ENCODE measurements at places on chromosomes 13 and 19. TPM values are rescaled to one million over a fixed set of nuclear protein-coding genes. Genes with fewer than 3 reads are reported as not detected.

DNA sequence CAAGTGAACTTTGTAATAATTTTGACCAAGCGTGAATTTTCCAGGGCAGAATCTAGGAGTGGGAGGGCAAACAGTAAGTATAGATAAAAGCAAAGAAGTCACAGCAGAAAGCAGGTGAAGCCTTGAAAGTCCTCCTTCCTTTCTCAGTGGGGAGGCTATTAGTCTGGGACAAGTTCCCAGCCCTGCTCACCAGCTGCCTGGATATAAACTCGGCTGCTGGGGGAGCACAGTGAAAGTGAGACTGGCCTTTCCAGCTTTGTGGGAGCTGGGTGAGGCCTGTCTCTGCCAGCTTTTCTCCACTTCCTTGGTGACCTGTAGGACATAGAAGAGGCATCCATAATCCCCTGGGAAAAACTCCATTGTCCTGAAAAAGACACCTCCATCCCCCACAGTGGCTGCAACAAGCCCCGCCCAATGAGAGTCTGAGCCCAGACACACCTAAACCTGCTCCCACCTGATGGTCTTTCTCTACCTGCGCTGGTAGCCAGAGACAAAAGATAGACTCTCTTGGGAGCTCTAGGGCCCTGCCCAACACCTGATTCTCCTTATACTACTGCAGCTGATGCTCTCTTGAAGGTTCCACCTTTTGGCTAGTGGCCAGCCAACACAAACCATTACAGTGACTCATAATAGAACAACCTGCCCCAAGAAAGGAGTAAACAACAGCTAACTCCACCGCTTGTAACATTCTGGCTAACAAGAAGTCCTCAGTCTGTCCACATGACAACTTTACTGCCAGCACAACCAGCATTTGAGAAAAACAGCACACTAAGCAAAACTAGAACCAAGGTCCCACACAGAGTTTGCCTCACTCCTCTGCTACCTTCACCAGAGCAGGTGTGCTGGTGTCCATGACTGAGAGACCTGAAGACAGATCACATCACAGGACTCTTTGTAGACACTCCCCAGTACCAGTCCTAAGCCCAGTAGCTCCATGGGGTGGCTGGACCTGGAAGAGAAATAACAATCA is 252.2 kb upstream of the SLITRK6 start:
- DNase-seq, result no peak

The SIGLEC5 gene
- polyA plus RNA-seq, result not detected

GRCh38 chr19:52296773-52297600 is at the start of gene ZNF480:
Gene ZNF480 (plus strand): TSS chr19:52297169. CDS start chr19:52300413, 3,244 bp downstream.
- DNase-seq, result peak; percentile 73

DNA sequence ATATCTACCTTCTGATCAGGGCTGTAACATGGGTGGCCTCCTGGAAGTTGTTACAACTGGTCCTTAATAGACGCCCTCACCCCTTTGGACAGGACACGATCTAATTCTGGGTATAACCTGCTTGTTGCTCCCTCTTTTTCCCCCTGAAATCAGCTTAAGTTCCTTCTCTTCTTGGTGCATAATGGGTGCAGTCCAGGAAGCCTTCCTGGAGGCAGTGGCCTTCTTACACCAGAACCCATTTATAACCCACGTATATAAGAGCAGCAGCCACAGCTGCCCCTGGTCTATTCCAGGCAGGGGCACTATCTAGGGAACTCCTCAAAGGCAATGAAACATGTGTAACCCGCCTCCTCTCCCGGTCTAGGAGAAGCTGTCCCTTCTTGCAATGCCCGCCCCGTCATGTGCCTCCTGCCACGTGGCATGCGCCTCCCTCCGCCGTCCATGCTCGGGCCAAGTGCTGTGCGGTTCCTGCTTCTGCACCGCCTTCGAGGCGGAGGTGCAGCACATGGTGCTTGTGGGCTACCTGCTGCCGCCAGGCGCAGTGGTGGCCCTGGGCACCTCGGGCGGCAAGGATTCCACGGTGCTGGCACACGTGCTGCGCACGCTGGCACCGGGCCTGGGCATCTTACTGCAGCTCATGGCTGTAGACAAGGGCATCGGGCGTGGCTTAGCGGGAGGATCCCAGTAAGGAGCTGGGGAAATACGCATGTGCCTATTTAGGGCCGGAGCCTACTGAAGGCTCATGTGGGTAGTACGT is 27.3 kb downstream of the ZNF175 start:
- DNase-seq, result no peak

The CFAP97D2 gene
- not detected for polyA plus RNA-seq

- DNase-seq, result no peak
Measured at GRCh38 chr13:26759249-26759906, 1.2 kb downstream of the GPR12 start.

DNA sequence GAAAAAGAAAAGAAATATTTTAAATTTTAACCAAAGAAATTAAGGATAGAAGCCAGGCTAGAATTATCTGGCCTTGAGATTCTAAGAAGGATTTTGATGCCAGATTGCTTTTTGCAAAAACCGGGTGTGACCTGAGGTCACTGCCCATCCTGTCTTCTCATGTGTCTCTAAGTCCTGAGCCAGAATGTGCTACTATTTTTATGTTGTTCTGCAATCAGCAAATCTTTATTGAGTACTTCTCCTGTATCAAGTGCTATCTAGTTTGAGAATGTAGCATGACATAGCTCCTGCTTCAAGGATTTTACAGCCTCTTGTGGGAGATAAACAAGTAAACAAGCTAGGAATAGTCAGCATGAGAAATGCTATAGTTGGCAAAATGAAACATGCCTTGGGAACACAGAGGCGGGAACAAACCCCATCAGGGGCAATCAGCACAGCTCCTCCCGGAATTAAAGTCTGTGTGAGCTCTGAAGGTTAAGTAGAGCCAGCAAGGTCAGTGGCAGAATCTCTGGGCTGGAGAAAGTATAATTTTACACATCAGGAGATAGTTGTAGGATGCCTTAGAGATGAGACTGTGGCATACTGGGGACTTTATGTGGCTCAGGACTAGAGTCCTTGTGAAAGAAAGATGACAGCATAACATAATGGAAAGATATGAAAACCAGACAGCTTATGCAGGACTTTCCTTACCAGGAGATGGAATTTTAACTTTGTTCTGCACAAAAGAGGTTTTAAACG is 899.5 kb upstream of the SLC10A2 start:
- DNase-seq, result no peak

DNA sequence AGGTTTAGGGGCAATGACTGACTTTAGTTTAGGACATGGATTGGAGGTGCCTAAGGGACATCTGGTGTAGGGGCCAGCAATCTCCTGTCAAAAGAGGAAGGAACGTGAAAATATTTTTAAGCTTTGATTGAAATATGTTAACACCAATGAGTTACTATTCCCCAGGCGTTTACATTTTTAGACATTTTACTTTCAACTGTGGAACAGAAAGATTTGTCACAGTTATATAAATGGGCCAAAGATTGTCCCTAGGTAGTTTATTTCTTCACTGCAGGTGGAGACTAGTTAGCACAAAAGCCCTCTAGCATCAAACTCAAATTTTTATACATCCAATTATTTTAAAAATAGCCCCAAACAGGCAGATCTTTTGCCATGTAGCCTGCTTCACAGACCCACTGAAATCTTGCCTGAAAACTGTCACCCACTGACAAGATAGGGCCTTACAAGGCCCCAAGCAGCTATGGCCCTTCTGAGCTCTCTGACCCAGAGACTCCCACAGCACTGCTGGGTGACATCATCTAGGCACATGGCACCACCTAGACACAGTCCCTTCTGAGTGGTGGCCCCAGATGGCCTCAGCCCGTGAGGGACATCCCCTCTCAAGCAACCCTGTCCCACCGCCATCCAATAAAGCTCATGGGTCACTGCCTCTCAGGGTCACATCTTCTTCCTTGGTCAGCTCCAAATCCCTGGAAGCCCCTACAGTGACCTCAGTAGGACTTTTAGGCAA is 64.8 kb upstream of the DOCK9 start:
- no peak for DNase-seq

- no peak for DNase-seq
Measured at GRCh38 chr19:15426485-15427349, 7.9 kb upstream of the AKAP8L start.

The HNRNPM gene
- 249 TPM for polyA plus RNA-seq

The BRCA2 gene
- polyA plus RNA-seq, result 2.1 TPM

DNA sequence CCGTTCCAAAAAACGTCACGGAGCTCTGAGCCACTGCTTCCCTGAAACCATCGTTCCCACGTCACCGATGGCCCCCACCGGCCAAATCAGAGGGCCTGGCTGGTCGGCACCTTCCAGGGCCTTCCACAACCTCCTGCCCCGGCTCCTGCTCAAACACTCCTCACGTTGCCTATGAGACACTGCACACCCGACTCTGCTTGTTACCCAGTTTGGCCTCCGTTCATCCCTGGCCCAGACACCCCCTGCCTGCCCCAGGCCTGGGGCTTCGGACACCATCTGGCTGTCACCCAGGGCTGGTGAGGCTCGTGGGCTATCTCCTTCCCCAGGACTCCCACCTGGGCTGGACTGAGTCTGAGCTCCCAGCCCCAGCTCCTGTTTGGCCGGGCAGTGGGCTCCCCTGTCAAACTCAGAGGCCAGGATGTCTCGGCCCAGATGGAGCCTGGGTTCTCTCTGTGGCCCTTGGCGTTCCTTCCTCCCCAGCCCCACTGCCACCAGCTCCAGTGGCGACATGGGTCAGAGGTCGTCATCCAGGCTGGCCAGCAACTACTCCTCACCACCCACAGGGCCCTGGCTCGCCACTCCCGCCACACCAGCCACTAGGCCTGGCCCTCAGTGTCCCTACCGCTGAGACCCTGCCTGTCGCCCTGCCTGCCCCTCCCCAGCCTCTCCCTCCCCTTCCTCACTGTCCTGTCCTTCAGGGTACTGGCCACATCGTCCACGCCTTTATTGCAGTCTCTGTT is 17.7 kb downstream of the CERS1 start:
- no peak for DNase-seq

GRCh38 chr13:106176117-106176516 is 359.3 kb downstream of the EFNB2 start:
- DNase-seq, result peak; percentile 78

GRCh38 chr13:108828086-108828815 is 198.8 kb downstream of the MYO16 start:
- no peak for DNase-seq

GRCh38 chr19:35833972-35834371 is 18.3 kb downstream of the NPHS1 start:
- DNase-seq, result no peak

The ADGRE3 gene
- polyA plus RNA-seq, result not detected

- DNase-seq, result no peak
Measured at GRCh38 chr19:18438331-18439024, 545 bp upstream of the ISYNA1 start.

The ACP5 gene
- polyA plus RNA-seq, result 1.2 TPM

DNA sequence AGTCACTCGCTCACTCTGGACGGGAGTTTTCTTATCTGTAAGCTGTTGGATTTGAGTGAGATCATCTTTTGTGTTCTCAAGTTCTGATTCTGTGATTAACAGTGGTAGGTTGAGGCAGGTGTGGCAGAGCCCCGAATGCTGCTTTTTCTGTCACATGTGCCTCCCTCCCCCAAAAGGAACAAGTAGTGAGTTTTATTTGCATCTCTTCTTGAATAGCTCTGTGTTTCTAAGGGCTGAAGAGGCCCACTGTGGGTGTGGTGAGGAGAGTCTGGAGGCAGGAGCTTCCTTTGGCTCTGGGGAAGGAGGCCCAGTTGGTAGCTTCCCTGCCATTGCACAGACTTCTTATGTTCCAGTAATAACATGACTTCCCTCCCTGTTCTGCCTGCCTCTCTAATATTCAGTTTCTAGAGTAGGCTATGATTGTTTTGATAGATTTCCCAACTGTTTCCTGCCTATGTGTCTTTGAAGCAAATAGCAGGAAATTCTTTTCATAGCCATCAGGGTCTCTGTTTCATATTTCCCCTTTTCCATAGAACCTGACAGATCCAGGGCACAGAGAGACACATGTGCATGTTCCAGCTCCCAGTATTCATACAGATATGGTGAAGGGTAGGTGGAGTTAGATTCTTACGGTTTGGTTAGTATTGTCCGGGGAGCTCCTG is 23.9 kb upstream of the CXCL17 start:
- no peak for DNase-seq
